ENCODE measurements at places on chromosomes 7 and 10.

GRCh38 chr10:52966904-52967303 lies 194.3 kb upstream of the MBL2 start:
- DNase-seq, result no peak

DNA sequence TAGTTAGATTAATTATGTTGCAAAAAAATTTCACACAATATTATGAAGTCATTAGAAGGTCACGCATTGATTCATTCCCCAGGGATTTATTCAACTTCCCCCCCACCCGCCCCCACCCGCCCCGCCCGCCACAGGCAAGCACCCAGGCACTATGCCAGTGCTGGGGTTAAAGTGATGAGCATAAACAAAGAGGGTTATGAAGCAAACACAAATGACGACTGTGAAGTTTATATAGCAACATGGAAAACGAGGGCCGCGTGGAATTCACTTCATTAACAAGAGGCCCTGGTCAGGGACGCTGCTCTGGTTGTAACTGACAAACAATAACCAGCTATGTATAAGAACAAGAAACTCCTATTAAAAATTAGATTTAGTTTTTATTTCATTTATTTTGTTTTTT lies 656.5 kb upstream of the COBL start:
- no peak for DNase-seq

DNA sequence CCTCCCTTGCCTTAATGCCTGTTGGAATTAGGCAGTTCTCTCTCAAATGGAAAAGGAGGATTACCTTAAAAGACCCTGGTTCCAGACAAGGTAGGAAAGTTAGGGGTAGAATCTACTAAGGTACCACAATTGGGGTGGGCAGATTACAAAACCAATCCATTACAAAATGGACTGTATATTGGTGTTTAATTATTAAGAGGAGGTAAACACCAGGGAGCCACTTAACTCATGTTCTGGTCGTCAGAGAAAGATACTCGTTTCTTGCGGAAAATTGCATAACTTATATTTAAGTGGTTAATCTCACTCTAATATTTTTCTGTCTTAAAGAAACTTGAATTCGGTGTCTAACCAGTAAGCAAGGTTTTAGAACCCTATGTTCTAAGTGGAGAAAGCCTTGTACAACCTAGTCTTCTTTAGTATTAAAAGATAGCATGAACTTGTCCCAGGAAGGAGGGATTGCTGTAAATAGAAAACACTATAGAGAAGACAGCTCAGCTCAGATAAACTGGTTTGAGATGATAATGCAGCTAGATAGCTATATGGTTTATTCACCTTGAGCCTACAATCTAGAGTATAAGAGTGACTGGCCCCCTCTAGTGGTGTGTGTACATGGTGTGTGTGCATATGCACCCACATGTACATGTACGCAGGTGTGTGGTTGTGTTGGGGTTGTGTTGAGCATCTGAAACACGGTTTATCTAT lies 58.0 kb upstream of the STRIP2 start:
- peak; percentile 4 for DNase-seq

GRCh38 chr7:96040250-96040772 lies 268.0 kb downstream of the DYNC1I1 start:
- no peak for DNase-seq

DNA sequence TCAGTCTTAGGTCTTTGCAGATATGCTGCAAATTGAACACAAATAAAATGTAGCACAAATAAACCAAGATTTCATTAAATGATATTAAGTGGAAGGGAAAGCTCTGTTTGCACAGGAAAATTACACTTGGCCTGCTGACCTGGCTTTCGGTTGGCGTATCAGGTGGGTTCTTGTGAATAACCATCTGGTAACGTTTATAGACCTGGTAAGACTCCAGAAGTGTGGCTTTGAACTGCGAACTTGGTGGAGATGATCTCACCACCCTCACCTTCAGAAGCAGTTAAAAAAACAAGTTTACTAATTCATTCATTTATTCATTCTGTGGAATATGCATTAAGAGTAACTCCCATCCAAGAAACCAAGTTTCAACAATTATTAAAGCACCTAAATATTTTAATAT lies 28.1 kb downstream of the ATE1 start:
- no peak for DNase-seq

GRCh38 chr7:24729365-24730017 lies 27.8 kb downstream of the GSDME start:
- DNase-seq, result peak; percentile 11

- no peak for DNase-seq
Measured at GRCh38 chr10:127123626-127124025, 72.8 kb downstream of the INSYN2A start.

- DNase-seq, result no peak
Measured at GRCh38 chr7:47497367-47498096, 84.4 kb downstream of the TNS3 start.

DNA sequence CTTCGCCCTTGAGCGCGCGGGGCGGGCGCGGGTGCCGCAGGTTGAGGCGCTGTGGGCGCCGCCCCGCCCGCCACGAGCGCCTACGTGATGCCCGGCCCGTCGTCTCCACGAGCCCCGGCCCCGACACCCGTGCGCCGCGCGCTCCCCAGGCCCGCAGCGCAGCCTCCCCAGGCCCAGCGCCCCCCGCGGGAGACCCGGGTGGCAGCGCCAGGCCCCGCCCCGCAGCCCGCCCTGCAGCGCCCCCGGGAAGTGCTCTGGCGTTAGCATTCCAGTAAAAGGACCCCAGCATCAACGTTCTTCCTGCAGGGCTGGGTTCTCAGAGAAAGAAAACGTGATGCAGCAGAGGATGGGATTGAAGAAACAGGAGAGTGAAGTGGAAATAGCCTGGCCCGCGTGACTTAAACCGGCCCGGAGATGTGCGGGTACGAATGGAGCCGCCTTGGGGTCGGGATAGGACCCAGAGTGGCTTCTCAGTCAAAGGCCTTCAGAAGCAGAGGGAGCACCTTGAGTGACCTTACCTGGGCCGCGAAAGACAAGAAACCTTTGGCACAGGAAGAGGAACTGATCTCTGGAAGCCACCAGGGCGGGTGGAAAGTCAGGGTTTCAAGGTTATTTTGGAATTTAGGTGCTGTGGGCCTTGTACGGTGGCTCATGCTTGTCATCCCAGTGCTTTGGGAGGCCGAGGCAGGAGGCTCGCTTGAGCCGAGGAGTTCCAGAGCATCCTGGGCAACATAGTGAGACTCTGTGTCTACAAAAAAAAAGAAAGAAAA lies 1.8 kb downstream of the PFKP start:
- DNase-seq, result no peak

DNA sequence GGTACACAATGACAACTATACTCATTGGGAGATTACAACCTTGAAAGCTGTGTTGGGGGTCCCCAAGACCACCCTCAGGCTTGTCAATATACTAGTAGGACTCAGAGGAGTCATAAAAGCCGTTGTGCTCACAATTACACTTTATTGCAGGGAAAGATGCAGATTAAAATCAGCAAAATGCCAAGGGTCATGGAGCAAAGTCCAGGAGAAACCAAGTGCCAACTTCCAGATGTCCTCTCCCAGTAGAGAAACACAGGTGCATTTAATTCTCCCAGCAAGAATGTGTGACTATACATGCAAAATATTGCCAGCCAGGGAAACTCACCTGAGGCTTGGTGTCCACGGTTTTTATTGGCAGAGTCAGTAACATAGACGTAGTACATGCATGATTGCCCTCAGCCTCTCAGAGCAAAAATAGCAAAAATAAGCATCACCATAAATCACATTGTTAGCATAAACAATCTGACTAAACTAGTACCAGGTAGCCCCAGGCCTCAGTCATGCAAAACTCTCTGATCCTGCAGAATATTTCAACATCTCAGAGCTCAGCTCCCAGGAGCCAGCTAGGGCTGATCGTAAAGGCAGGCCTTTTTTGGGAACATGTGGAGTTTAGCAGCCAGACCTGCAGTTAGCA lies 50.7 kb downstream of the VIM start:
- no peak for DNase-seq

- no peak for DNase-seq
Measured at GRCh38 chr7:30062587-30062986, 34.4 kb downstream of the PLEKHA8 start.

DNA sequence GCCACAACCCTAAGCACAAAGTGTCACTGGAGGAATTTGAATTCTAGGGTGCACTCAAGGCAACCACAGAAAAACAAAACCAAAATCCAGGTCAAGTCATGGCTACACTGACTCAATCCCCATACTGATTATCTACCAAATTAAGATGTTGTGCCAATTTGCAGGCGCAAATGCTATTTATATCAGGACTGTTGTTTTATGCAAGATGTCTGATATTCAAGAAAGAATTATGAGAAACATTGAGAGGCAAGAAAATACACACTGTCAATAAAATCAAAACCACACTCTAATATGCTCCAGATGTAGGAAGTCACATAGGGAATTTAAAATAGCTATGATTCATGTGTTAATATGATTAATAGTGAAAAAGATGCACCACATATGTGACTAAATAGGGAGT lies 141.3 kb upstream of the MINDY3 start:
- no peak for DNase-seq

DNA sequence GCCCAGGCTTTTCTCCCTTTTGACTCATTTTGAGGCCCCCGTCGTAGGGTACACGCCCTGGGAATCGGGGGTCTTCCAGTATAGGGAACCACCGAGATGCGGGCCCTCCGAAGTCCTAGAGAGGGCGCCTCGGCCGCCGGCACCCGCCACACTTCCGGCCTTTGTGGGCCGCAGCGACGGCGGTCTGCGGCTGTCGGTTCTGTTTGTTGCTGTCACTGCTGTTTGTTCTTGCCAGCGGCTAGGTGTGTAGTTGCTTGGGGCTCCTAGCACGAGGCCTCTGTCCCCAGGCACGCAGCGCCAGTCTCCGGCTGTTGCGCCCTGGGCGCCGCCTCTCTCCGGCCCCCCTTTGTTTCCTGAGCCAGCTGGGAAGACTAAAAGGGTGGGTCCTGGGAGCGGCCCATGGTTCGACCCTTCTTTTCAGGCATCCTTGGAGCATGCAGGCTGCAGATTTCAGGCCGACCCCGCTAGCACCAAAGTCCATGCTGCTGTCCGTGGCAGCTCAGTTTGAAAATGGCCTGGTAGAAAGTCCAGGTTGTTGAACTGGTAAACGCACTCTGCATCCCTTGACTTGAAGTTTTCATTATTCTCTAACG lies 17.8 kb upstream of the ZKSCAN1 start:
- DNase-seq, result peak; percentile 18

GRCh38 chr10:79628988-79629954 lies 18.5 kb downstream of the SFTPA1 start:
- DNase-seq, result no peak

GRCh38 chr10:44517635-44518034 lies 132.7 kb upstream of the CXCL12 start:
- DNase-seq, result no peak

- DNase-seq, result no peak
Measured at GRCh38 chr7:140542228-140542603, 62.9 kb upstream of the MKRN1 start.
